Renal cortical epithelial cell (primary cell): ENCODE measurements at places on chromosomes 5 and 9.

GRCh38 chr9:93827545-93828330, 127.4 kb downstream of the BARX1 start:
- DNase-seq = peak; percentile 11

- DNase-seq = peak; percentile 43
Observed at GRCh38 chr9:129023036-129023907, 4.9 kb downstream of the SH3GLB2 start.

DNA sequence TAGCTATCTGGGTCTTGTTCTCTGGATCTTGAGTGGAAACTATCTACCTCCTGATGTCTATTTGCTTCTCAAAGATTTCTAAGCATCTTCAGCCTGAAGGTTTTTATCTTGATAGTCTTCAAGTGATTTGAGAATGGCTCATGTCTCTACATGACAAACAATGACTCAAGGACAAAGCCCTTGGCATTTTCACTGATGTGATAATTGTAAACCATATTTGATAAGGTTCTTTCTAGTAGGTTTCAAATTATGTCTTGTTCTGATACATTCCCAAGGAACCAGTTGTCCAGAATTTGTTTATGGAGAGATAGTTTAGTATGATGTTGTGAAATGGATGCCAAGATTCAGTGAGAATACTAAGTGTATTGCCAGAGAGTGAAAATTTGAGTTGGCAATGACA, 1079.3 kb upstream of the CDH9 start:
- no peak for DNase-seq

DNA sequence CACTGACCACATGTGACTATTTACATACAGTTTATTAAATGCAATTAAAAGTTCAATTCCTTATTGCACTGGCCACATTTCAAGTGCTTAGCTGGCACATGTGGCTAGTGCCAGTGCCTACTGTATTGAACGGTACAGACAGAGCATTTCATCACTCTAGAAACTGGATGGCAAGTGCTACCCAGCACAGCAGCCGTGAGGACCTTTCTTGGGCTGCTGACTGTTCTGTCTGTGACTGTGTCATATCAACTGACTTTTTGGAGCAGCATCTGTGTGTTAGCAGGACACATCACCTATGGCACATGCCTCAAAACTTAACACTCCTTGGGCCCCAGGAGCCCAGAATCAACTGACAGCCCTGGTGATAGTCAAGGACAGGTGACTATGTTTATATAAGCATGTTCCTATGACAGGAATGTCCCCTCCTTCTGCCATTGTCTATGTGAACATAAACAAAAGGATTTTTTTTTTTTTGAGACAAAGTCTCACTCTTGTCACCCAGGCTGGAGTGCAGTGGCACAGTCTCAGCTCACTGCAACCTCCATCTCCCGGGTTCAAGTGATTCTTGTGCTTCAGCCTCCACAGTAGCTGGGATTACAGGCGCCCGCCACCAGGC, 8.9 kb downstream of the IRF1 start:
- DNase-seq = no peak

DNA sequence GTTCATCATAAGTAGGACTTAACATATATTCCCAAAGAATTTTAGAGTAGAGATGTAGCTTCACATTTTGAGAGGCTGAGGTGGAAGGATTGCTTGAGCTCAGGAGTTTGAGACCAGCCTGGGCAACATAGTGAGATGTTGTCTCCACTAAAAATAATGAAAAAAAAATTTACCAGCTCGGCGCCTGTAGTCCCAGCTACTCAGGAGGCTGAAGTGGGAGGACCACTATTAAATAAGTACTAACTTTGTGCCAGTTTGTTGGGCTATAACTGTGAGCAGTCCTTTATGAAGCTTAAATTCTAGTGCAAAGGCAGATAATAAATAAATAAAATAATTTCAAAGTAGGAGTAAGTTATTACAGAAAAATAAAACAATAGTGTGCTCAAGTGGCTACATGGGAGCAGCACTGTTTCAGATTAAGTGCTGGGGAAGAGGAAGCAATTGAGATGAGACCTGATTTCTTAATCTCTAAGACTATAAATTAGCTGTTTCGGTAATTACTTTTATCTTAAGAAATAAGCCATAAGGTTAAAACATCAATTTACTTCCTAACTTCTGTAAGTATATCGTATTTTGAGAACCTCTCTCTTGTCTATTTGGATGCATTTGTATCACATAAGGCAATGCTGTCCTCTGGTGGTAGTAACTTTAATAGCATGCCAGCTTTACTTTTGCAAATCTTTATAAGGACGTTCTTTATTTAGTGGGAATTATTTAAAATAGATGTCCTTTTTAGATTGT, 98.9 kb downstream of the CSNK1G3 start:
- DNase-seq = peak; percentile 82

DNA sequence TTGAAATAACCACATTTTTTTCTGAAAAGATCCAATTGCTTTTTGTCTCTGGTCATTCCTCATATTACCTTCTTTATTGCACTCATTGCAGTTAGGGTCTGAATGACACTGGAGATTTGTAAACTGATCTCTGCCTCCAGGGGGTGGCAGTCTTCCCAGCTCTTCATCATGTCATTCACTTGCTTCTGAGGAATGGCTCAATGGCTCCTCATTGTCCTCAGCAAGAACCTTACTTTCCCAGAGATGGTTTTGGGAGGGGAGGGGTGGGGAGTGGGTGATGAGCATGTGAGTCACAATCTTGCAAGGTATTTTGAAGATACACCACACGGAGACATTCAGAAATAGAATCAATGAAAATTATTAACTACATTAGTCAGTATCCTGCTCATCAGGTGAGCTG, 159.8 kb upstream of the GAS1 start:
- peak; percentile 88 for DNase-seq

DNA sequence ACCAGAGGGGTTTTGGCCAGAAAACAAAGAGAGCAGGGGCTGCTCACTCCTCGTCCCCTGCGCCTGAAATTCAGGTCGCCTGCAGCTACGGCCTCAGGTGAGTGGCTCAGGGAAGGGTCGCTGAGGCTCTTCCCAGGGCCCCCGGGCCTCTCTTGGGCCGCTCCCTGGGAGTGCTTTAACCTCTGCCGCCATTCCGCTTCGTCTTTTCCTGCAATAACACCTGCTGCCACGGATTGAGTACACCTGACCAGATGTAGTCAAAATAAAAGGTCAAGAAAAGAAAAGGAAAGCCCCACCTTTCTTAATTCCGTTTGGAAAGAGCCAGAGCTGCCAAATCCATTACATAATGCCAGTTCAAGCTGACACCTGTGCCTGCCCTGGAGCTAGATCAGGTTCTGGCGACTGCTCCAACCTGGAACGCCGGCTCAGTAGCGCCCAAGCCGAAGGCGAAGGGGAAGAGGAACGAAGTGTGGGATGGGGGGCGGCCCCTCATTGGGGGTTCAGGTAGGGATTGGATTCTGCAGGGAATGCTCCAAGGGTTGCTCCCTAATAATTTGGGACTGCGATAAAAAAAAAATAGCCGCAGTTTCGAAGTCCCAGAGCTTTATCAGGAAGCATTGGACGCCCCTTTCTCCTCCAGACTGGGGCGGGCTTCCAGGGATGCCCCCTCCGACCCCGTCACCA, 193.9 kb downstream of the MEF2C start:
- DNase-seq = no peak

- peak; percentile 19 for DNase-seq
Observed at GRCh38 chr5:77232574-77233358, 22.3 kb downstream of the PDE8B start.

GRCh38 chr5:176679365-176680225, 32.3 kb downstream of the TSPAN17 start:
- no peak for DNase-seq

DNA sequence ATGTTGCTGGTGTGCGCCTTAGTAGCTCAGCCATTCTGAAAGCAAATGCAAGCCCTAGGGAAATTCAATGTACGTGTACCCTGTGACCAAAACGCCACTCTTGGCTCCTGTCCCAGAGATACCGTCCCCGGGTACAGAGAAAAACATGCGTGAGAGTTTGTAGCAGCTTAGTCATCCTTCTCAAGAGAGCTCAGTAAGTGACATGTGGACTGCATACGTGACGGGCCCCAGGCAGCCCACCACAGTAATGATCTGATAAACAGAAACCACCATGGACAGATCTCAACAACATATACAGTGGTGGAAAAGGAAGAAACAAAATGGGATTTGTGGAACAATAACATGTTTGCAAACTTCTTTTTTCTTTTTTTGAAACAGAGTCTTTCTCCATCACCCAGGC, 45.1 kb downstream of the S1PR3 start:
- no peak for DNase-seq

DNA sequence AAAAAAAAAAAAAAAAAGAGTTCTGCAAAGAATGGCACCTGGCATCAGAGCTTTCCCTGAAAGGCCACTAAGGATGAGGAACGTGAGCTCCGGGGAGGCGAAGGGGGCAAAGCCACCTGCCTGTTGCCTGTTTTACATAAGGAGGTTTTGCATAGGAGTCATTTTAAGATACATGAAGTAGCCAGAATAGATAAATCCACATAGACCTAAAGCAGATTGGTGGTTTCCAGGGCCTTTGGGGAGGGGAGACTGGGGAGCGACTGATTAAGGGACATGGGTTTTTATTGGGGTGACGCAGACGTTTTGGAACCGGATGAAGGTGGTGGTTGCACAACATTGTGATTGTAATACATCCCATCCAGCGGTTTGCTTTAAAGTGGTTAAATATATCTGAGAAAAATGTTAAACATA, 7.1 kb downstream of the NEK6 start:
- no peak for DNase-seq

GRCh38 chr5:81393783-81394718, at the start of gene ACOT12:
Gene ACOT12, minus strand, starts transcription at chr5:81394134. Its CDS starts 20 bp downstream, at chr5:81394114.
- no peak for DNase-seq

- no peak for DNase-seq
Observed at GRCh38 chr5:157735991-157736390, 4.8 kb downstream of the THG1L start.

DNA sequence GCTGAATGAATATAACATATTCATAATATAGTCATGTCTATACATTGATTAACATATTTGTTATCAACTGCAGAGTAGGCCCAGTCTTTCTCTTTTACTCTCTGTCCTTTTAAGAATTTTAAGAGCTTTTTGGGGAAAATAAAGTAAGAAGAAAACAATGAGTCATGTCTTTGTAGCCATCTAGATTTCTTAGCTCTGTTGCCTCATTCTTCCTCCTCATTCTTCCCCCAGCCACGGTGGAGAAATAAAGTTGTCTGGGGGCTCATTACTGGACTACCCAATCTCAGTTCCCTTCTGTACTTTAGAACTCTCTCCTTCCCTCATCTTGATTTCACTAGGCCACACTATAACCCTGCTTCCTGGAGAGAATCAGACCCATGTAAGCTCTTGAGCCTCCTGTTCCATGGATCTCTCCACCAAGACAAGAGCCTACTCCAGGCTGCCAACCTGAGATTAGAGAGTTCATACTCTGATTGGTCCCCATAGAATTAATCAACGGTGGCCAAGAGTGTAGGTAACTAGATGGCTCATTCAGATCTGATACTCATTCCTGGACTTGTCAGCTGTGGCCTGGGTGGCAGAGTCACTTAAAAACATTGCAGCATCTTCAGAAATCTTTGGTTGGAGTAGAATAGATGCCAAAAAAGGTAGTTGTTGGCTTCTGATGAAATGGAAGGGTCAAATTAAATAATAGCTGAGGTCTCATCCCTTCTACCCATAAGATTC, 44.2 kb downstream of the ITGA1 start:
- peak; percentile 45 for DNase-seq

DNA sequence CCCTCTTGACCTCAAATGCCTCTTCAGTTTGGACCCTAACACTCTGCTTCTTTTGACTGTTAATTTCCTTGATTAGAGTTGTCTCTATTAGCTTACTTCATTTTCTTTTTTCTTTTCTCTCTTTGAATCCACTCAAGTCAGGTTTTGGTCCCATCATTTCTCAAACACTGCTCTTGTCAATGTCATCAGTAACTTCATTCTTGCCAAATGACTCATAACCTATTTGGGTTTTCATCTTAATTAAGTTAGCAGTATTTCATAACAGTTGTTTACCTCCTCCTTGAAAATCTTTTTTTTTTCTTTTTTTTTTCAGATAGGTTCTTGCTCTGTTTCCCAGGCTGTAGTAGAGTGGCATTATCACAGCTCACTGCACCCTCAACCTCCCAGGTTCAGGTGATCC, 119.6 kb downstream of the PARP8 start:
- DNase-seq = peak; percentile 73

- no peak for DNase-seq
Observed at GRCh38 chr5:79209505-79209904, 26.4 kb upstream of the JMY start.

- no peak for DNase-seq
Observed at GRCh38 chr9:7150153-7150890, 392.5 kb downstream of the KDM4C start.
